ENCODE measurements at places on chromosomes 1 and 21.
A peak's percentile ranks its signal among the peaks of the same experiment; 100 is the strongest.

DNA sequence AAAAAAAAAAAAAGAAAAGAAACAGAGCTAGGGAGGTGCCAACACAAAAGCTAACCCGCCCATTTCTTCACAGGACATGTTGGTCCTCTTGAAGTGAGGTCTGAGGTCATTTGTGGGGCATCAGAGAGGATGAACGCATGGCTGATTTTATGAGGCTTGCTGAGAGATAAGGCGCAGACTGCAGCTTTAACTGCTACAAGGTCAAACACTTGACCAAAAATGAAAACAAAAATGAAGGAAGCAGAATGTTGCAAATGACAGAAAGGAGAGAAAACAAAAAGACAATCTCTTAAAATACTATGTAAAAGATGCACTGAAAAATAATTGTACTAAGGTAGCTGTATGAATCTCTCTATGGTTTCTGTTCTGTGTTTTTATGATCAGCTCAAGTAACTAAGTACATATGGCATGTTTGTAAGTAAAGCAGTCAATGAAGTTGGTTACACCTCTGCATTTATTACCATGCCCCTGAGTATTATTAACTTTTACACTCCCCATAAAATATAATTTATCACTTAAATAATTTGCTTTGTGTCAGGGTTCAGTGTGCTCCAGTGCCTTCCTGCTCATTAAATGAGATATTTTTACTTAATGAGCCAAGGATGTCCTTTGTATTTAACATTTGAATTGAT is 249.1 kb upstream of the NR5A2 start:
- DNase-seq: no peak

GRCh38 chr1:28056129-28056925 is 32.1 kb downstream of the EYA3 start:
- peak; percentile 66 for DNase-seq

DNA sequence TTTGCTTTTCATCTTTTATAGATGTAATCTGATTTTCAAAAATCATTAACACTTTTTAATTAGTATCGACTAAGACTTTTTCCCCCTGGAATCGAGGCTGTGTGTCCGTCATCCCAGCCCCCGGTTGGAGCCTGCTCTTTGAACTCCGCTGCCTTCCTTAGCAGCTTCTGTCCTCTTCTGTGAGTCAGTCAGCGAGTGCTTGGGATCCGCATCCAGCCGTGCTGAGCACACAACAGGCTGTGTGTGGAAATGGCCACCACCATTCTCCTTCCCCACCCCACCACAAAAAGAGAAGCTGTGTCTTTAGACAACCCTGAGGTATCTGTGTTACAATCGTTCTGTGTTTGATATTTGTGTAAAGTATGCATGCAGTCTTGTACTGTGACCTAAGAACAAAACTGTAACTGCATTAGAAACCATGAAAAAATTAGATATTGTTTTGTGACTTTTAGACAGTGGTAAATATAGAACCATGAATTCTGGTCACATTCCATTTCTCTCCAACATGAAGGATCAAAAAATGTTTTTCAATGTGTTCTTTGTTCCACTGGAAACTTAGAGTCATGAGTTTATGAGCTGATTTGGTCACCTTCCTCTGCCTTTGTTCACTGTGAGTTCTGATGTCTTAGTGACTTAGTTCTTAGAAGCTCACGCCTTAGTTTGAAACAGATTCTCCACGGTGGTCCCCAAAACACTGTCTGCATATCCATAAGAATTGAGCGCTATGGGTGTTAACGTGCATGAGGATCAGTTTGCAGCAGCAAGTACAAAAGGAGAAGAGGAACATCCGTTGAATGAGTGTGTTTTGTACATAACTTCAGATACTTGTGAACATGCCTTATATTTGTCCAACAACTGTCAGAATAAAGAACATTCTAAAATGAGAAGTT is 64.7 kb downstream of the VPS26C start:
- DNase-seq: no peak

- DNase-seq: peak; percentile 35
Observed at GRCh38 chr21:31426235-31426797, 82.3 kb upstream of the TIAM1 start.

DNA sequence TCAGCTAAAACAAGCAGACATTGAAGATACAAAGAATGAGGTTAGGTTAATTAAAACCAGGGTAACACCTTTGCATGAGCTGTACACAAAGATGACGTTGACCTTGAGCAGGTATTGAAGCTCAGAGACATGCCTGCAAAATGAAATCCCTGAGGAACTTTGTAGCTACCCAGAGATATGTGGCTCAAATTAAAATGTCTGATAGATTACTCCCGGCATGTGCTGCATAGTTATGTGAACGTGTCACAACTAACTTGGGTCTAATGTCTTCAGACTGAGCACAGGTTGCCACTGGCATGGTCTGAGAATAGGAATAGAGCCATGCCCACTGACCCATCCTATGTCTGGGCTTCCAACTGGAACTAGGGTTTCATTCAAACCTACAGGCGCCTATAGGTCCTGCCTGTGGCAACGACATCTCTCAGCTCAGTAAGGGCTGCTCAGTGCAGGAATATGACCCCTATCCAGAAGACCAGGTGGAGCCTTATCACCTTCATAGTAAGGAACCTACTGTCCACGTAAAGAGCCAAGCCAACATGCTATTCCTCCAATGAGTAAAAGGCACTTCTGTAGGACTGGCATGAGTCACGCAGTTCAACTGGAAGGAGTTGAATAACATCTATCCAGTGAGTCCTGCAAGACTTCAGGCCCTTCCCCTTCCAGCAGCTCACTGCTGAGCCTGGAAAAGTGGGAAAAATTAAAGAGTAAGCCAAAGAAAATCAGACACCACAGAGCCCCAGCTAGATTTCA is 60.7 kb downstream of the PRKAB2 start:
- DNase-seq: no peak

DNA sequence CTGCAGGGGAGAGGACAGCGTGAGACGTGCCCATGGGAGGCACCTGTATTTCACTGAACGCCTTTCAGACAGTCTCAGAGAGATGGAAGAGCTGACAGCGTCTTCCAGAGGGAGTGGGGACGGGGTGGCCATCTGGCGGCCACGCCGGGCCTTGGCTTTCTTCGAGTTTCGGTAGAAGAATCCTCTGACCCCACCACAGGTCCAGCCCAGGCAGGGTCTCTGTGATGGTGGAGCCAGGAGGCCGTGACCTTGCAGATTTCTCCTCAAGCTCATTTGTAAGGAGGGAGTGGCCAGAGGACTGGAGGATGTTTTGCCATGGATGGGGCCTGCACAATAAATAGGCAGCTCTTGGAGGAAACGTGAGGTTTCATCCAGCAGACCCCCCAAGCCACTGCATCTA is 47.6 kb upstream of the ADARB1 start:
- DNase-seq: no peak

DNA sequence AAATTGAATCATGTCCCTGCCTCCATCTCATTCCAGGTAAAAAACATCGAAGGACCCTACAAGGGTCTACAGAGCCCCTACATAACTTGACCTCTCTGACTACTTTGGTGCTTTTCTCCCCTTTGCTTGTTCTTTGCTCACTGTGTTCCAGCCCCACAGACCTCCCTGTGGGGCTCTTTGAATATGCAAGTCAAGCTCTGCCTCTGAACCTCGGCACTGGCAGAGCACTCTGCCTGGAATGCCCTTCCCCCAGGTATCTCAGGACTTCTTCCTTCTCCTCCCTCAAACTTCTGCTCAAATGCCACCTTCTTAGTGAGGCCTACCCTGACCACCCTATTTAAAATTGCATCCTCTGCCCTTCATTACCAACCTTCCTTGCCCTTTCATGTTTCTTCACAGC is 87.8 kb upstream of the CD34 start:
- DNase-seq: no peak

- no peak for DNase-seq
Observed at GRCh38 chr1:152566681-152567080, at the start of gene LCE3E. LCE3E (minus strand) TSS chr1:152566780; CDS start chr1:152566208, 572 bp downstream.

DNA sequence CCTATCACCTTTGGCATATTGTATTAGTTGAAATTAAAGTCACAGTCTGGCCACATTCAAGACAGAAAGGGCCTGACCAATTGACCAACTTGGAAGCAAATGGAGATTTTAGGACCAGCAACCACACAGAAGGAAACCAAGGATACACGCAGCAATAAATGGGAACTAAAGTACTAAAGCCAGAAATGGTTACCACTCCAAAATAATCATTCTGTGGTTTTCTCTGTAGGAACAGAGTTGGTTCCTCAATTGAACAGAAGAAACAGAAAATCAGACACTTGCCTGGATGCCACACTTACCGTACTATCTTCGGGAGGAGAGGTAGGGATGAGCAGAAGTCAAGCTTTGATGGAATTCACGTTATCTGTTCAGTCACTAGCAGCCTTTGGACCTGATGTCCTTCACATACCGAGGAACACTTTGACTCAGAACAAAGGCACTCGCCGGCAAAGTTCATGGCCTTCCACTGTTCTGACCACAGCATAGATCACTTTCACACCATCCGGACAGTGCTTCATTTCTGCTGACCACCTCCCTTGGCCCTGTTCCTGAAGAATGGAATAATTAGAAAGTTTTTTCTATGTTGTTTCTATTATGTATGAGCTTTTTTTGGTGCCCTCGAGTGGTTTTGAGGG is 96.9 kb downstream of the LPAR3 start:
- DNase-seq: no peak
